Psoas muscle (tissue), 8 donors: ENCODE measurements at places on chromosomes 7 and 10. TPM values are rescaled to one million over a fixed set of nuclear protein-coding genes. Genes with fewer than 3 reads are reported as not detected.

GRCh38 chr10:16854623-16855022 lies 37.4 kb upstream of the RSU1 start:
- DNase-seq, result no peak

The SCRN1 gene
- total RNA-seq, result 2.9 TPM

GRCh38 chr10:62230344-62231121 lies 38.1 kb downstream of the RTKN2 start:
- no peak for DNase-seq

DNA sequence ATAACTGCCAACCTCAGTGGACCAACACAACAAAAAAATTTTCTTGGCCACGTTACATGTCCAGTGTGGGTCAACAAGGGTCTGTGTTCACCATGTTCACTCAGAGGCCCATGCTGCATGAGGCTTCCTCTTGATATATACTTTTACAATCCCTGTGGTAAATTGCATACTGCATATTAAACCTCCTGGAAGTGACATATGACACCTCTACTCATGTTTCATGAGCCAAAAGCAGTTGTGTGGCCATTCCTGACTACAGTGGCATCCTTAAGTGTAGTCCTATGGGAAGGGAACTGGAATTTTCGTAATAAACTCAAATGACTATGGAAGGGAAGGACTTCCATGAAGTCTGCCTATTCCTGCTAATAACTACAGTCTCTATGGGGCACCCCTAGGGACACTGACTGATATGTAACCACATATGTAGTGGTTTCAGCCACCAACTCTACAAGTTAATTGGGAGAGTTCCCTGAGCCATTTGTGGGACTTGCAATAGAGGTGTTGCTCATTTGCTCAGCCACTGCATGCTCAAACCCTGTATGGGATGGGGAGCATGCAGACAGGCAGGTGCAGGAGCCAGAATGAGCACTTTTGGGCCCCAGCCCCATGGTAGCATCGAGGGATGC lies 9.7 kb downstream of the DYNC1I1 start:
- DNase-seq, result no peak

DNA sequence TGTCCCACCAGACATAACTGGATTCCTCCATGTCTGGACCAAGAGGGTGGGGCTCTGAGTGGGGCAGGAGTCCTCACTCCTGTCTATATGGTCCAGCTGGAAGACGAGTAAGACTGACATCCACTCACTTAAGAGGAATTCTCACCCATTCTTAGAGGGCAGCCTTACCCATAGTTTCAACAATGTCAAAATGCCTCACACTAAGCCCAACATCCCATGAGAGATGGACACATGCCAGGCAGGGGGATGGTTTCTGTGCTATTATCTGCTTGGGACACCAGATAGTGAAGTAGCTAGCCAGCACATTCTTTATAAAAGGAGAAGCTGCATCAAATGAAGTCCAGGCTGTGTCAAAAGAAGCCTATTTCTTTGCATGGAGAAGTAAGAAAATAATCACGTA lies 4.7 kb upstream of the LANCL2 start:
- DNase-seq, result no peak
